ENCODE measurements at places on chromosomes 12 and 14.

GRCh38 chr12:32765906-32766305, 10.2 kb upstream of the YARS2 start:
- peak; percentile 93 for DNase-seq

GRCh38 chr12:50313256-50313931, 30.1 kb upstream of the LIMA1 start:
- DNase-seq, result no peak

DNA sequence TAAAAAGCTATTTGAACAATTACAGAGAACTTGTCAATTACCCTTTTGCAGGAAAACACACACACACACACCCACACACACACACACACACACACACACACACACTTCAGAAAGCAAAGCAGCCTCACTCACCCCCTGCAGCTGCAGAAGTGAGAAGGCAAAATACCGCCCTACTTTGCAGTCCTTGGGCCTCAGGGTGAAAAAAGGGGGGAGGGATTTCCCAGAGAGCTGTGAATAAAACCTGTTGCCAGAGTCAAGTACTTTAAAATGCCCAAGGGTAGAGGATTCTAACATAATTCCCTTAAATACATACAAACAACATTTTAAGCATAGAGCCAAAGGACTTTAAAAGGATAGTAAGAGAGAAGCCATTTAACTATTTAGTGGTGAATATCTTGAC, 285.9 kb downstream of the MDGA2 start:
- no peak for DNase-seq

GRCh38 chr14:67919259-67920032, 99.9 kb downstream of the RAD51B start:
- DNase-seq, result no peak

GRCh38 chr12:124296295-124296915, 1.5 kb downstream of the RFLNA start:
- no peak for DNase-seq

DNA sequence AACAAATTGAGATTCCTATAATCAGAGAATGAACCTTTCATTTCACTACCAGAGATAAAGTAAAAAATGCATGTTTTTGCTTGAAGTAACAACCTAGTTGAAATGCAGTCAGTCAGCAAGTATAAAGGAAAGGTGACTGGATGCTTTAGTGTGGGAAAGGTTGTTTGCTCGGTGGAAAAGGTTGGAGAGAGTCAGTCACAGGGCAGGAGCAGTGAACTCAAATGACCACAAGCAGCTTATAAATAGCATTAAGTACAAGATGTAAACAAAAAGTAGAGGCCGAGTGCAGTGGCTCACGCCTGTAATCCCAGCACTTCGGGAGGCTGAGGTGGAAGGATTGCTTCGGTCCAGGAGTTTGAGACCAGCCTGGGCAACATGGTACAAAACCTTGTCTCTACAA, 98.1 kb upstream of the FGD4 start:
- DNase-seq, result no peak

DNA sequence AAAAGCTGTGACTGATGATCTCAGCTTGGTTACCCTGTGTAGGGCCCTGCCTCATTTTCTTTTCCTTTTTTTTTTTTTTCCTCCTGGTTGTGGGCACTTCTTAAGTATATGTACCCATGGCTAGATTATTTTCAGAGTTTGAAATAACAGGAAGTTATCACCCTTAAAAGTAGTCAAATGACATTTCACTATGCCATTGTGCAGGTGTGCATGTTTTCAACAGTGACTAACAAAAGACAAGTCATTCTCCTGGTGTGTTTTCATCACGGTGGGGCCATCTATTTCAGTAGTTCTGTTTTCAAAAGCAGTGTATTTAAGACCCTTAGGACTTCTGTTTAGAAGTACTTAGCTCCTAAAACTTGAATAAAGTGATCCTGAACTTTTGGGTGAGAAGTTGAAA, 15.0 kb downstream of the GABARAPL1 start:
- DNase-seq, result no peak

DNA sequence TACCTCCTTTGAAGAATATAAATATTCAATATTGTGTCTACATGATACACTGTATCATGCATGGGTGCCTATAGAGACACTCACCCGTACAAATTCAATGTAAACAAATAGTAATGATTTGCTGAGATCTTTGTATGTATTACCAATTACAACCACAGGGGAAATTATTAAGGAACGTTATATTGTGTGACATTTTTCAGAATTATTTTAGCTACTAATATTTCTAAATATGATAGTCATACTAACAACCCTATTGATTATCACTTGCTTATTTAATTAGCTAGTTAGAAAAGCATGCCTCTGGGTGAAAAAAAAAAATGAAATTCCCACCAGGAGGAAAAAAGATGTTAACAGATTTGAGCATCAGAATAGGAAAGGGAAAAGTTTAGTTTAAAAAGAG, 2.1 kb downstream of the SOX5 start:
- DNase-seq, result no peak

GRCh38 chr12:9509464-9510161, 98.1 kb downstream of the KLRB1 start:
- DNase-seq, result no peak

GRCh38 chr12:64494998-64495729, 43.2 kb downstream of the TBK1 start:
- DNase-seq, result peak; percentile 13

- no peak for DNase-seq
These were observed 76.7 kb downstream of the DIP2B start for GRCh38 chr12:50581226-50582184.

- no peak for DNase-seq
These were observed 146.3 kb upstream of the RMST start for GRCh38 chr12:97316321-97316720.

DNA sequence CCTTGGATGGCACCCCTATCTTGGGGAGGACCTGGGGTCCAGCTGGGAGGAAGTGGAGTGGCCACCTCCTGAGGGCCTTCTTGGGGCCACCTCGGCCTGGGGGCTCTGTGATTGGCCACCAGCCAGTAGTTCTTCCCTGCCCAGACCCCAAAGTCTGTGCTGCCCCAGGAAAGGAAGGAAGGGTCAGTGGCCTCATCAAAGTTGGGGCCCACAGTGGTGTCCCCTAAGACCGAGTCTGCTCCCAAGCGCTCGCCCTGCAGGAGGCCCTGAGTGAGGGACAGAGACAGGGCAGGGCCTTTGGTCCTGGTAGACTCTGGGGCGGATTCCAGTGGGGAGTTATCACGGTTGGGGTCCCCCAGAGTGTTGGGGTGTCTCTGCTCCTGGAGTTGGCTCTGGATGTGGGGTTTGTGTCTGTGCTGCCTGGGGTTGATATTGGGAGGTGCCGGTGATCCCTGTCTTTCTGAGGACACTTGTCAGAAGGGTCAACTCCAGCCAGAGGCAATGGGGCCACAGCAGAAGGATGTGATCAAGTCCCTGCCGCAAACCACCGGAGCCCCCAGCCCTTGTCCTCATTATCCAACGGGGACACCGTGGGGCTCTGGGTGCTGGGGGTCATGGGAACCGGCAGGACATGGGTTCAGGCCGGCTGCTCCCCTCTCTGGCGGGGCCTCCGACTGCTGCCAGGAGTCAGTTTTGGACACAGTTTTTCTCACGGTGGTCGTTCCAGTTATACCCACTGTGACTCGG, 364.3 kb downstream of the TMEM121 start:
- DNase-seq, result no peak

GRCh38 chr12:124605150-124605882, 37.9 kb upstream of the NCOR2 start:
- no peak for DNase-seq

DNA sequence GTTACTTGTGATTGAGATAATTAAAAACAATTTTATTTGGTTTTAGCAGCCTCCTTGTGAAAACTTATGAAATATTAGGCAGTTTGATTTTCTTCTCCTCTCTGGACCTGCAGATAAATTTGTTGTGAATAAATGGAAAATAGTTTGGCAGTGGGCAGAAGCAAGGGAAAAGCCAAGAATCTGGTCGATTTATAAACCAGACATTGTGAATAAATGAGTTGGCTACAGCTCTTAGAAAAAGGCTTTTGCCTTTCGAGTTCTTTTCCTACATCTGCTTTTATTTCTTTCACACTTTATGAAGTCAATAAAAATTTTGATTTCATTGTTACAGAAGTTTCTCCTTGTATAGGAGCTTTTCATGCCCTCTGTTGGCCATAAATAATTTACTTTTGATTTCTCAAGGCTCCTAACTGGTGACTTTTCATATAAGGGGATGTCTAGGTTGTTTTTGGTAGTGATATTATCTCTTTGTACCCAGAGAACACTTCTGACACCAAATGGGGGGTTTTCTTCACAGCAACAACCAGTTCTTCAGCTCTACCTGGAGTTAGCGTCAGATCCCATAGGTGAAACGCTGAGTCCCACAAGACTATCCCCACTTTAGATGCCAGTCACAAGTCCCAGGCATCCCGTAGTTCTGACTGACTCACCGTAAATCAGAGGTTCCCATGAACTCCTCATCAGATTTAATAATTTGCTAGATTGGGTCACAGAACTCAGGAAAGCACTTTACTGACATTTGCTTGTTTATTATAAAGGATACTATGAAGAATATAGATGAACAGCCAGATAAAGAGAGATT, 136.5 kb upstream of the DNM1L start:
- DNase-seq, result no peak

DNA sequence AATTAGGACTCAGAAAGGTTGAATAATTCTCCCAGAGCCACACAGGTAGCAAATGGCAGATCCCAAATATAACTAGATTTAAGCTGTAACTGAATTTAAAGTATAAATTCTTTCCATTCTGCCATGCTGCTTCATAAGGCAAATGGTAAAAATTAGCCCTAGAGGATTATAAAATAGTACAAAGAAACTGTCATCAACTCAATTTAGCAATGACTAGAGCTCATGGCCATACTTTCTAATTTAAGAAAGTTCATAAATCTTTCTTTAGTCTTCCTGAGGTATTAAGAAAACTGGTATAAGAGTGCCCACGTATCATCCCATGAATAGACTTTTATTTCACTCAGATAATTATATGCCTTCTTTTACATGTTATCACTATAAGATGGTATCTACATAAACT, 34.8 kb downstream of the MED13L start:
- DNase-seq, result no peak

DNA sequence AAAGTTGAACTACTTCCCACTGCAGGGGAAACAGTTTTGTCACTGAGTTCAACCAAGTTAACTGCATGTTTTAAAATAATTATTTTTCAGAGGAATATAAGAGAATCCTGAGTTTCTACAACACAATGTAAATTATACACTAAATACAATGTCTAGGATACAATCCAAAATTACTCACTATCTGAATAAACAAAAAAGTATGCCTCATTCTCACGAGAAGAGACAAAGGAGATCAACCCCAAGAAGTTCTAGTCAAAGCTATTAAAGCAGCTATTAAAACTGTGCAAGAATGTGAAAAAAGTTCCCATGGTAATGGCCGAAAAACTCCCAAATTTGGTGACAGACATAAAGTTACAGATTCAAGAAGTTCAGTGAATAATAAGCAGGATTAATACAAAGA, 8.8 kb upstream of the KCNK13 start:
- no peak for DNase-seq

DNA sequence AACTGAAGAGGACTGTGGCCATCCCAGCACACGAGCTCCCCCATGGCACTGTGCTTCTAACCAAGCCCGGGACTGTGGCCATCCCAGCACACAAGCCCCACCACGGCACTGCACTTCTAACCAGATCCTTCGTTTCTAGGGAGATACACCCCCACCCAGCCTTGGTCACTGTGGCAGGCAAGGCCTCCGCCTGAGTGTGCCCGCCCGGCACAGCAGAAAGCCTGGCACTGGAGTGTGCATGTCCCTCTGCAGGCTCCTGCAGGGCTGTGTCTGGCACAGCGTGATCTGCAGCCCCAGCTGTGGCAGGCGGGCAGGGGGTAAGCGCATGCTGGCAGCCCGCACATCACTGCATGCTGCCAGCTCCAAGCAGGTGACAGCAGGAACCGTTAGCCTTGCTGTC, 49.8 kb downstream of the CCDC85C start:
- no peak for DNase-seq

DNA sequence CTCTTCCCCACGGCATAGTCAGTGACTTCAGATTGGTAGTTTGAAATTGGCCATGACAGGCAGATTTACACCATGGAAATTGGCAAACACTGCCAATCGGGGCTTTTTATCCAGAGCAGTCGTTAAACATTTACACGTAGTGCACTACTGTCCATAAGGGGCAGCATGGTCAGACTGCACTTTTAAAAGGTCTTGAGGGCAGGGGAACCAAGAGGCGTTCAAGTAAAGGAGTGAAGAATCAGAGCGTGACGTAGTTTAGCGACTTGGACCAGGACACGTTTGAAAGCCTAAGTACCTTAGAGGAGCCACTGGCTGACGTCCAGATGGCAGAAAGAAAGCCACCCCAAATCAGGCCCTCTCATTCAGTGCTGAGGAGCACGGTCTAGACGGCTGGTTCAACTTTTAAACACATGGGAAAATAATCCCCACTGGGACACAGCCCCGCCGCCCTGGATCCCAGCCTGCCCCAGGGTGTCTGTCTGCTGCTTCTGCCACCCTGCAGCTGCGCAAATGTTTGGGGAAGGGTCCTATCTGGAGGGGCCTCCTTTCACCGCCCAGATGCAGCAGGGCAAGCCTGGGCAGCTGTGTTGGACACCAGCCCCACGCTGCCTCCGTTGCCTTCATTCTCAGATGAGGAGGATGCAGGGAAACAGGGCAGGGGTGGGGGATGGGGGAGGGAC, 52.5 kb upstream of the PPP2R5C start:
- no peak for DNase-seq

DNA sequence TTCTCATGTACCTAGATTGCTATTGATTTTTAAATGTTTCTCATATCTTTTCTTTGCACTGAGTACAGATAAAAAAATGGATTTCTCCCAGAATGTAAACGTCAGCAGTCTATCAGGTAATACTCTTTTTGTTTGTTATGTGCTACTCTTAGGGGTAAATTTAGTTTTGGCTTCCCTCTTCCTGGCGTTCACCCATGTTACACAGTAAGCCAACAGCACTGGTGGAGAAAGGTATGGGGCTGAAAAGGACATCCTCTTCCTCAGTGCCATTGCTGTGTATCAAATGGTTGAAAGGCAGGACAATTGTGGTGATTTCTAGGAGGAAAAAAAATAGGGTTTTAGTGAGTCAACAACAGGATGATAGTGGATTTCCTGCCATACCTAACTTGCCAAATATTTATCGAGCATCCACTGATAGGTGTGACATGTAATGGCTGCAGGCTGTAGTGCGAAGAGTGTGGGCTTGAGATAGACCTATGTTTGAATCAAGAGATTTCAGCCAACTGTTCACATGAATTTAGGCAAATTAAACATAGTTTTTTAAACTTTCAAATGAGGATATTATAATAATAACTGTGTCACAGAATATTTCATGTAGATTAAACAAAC, 7.5 kb downstream of the KLRF2 start:
- no peak for DNase-seq

DNA sequence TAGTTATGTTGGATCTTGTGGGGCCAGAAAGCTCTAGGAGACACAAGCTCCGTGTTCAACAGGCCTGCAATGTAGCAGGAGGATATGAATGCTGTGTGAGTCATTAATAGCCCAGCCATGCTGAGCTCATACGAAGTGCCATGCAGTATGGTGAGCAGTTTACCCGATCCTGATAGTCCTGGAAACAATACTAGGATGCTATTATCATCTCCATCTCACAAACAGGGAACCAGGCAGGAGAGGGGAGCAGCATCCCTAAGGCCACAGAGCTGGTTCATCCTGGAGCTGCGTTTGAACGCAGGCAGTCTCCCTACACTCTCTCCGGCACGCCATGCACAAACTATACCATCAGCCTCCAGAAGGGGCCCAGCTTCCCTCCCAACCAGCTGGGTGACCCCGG, 20.5 kb downstream of the TTC7B start:
- no peak for DNase-seq

All from NCI-H2171 (cell line).